ENCODE measurements at places on chromosomes 3 and 15.

GRCh38 chr3:141323936-141324704 is 44.2 kb upstream of the ZBTB38 start:
- no peak for DNase-seq

DNA sequence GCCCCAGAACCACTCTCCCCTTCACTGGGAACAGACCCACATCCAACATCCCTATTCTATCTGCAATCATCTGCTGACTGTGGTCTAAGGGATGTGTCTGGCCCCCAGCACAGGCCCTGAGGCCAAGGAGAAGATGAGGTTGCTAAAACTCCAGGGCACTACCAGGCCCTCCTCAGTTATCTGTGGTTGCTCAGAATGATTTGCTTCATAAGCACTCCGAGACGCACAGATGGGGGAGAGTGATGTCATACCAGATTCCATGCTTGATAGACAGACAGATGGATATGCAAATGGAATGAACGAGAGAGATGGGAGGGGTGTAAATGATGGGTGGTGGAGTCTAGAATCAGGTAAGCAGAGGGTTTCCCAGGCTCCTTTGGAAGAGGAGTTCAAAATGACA is 57.8 kb downstream of the CEMIP start:
- DNase-seq: no peak

DNA sequence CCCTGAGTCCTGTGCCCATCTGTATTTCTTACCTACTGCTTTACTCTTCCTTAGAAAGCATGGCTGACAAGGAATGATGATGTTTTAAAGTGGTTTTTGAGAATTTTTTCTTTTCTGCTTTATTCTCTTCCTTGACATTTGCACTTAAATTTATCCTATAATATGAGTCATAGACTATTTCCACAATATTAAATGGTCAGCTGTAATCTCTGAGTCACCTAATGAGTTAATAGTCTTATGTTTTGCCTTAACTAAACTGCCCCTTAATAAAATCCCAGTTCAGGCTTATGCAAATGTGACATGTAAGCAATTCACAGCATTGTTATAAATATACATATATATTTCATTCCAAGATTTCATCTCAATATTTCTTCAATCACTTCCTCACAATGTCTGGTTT is 23.8 kb downstream of the MEIS2 start:
- DNase-seq: no peak

DNA sequence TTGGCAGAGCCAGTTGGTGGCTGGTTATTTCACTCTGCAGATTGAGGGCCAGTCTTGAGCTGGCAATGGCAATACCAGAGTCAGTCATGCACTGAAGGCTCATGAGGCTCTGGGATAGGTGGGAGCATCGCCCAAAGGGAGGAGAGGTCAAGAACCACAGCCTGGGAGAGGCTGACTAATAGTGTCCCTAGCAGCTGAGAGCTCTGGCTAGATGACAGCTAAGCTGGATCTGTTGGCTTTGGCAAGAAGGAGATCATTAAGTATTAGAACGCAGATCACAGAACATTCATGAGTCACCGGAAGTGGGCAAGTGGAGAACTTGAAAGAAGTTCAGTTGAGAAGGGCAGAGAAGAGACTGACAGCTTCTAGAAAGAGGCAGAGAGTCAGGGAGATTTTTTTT is 521.1 kb downstream of the NR2F2 start:
- DNase-seq: peak; percentile 73

- no peak for DNase-seq
These were observed 99.1 kb downstream of the SSR3 start for GRCh38 chr3:156455839-156456238.

DNA sequence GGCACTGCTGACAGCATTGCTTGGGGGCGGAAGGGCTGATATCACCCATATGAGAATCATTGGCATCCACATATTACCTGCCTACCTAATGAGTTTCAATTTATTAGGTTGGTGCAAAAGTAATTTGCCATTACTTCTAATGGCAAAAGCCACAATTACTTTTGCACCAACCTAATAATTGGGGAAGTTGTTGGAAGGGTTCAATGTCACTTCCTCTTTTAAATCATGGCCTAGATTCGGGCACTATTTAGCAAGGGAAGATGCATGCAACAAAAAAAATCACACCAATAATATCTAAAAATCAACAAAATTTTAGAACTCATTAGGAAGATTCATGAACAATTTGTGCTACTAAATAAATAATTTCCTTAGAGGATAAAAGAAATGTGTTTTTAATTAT is 56.0 kb upstream of the AGTR1 start:
- DNase-seq: no peak

Measured in T1000 (cell line).